ENCODE measurements at places on chromosomes 3 and 15. TPM values are rescaled to one million over a fixed set of nuclear protein-coding genes. Genes with fewer than 3 reads are reported as not detected.

Gene PLSCR2
- not detected for total RNA-seq

Gene ZBTB20
- 10.3 TPM for total RNA-seq

Gene BHLHE40
- total RNA-seq, result 75.6 TPM

Gene ACTC1
- total RNA-seq, result not detected

Gene CPB1
- not detected for total RNA-seq

Gene IMP3
- 116 TPM for total RNA-seq

Gene CPLX3
- 0.15 TPM for total RNA-seq

Gene CSK
- total RNA-seq, result 41.1 TPM

Gene PRSS50
- total RNA-seq, result not detected

Gene SHQ1
- total RNA-seq, result 26.3 TPM

Gene NANOGP8
- not detected for total RNA-seq

Gene FANCD2OS
- not detected for total RNA-seq

Gene TSPAN3
- total RNA-seq, result 236 TPM

Gene NR1I2
- 0.15 TPM for total RNA-seq

Gene ROBO2
- total RNA-seq, result 35.0 TPM

Gene SCG5
- not detected for total RNA-seq

Gene FBXO40
- total RNA-seq, result not detected

Gene ATP13A5
- total RNA-seq, result not detected

Gene CHST2
- total RNA-seq, result 24.7 TPM

Gene POC1A
- total RNA-seq, result 7.9 TPM

Gene EHHADH
- total RNA-seq, result 8.2 TPM

Gene SLC6A11
- not detected for total RNA-seq

Gene SAMMSON
- total RNA-seq, result under 0.01 TPM

Gene SRGAP3
- 7.9 TPM for total RNA-seq

Gene AQR
- 15.1 TPM for total RNA-seq

Gene SLC33A1
- 35.0 TPM for total RNA-seq

Gene GABRA5
- total RNA-seq, result 1.7 TPM

Gene PPM1L
- total RNA-seq, result 7.3 TPM

Gene CSPG5
- 0.36 TPM for total RNA-seq

Gene THBS1
- 12.7 TPM for total RNA-seq

Gene IL17RB
- total RNA-seq, result under 0.01 TPM

Gene SH2D7
- not detected for total RNA-seq

Data from melanocyte of skin (primary cell).